ENCODE measurements at places on chromosomes 5 and 9.

DNA sequence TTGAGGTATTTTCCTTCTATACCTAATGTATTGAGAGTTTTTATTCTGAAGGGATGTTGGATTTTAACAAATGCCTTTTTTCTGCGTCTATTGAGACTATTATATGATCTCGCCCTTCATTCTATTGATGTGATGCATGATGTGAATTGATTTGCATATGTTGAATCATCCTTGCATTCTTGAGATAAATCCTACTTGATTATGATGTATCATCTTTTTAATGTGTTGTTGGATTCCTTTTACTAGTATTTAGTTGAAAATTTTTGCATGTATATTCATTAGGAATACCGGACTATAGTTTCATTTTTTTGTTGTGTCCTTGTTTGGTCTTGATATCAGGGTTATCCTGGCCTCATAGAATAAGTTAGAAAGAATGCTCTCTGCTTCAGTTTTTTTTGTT, 169.7 kb downstream of the NPR3 start:
- no peak for DNase-seq

- peak; percentile 17 for DNase-seq
These were observed 61.6 kb downstream of the SETX start for GRCh38 chr9:132293145-132293721.

- no peak for DNase-seq
These were observed 78.8 kb downstream of the GPR21 start for GRCh38 chr9:123112015-123112975.

- no peak for DNase-seq
These were observed 2.2 kb downstream of the PAX5 start for GRCh38 chr9:37031902-37032301.

- DNase-seq: no peak
These were observed 1804.6 kb upstream of the ACO1 start for GRCh38 chr9:30579810-30580209.

DNA sequence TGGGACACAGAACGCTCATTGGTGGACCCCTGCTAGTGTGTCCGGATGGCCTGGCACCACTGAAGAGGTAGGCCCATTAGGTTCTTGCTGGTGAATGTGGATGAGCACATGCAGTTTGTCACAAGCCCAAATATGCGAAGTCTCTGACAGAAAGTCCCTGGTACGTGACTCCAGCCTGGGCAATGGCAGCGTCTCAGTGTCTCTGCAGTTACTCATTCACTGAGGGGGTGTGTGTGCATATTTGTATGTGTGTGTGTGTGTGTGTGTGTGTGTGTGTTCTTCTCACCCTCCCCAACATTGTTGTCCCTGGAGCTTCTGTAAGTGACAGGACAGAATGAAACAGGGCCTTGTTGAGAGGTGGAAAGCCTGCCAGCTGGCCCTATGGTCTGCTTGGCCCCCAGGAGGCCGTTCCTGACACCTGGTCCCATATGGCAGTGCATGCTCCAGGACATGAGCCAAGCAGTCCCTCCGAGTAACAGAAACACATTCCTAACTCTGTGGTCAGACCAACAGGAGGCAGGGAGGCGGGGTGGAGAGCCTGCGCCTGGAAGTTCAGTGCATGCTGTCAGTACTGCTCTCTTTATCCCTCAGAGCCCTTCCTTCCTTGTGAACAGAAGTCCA, 169.9 kb downstream of the SLC28A3 start:
- no peak for DNase-seq

GRCh38 chr5:176747670-176748072, 62.7 kb upstream of the UNC5A start:
- DNase-seq: no peak

GRCh38 chr5:175257128-175257846, 186.7 kb downstream of the DRD1 start:
- no peak for DNase-seq

DNA sequence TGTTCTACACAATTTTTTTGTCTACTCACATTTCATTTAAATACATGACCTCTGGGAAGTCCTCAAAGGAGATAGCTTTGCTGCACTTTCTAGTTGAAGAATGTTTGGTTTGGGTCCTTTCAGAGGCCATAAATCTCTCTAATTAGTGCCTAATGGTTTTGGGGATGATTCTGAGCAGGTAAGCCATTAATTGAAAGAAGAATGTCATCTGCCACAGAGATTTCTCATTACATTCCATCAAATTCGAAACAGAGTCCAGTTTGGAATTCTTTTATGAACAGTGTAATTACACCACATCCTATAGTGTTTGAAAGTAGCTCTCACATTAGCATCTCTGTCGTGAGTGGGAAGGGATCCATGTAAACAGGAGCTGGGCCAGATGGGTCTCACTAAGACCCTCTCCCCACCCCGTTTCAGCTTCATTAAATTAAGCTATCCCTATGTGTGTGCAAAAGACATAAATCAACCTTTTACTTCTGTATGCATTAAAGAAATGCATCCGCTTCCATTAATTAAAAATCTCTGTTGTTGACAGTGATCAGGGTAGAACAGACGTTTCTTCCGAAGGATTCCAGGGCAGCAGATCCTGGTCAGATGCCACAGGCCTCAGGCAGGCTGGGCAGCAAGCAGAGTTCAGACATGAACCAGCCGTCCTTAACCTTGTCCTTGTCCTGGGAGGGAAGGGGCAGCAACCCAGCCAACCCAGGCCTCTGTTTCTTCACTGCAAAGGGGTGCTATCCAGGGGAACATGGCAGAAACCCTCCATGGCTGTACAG, 99.8 kb upstream of the MAP1B start:
- no peak for DNase-seq

GRCh38 chr9:128636556-128637530, 19.8 kb downstream of the DYNC2I2 start:
- no peak for DNase-seq

DNA sequence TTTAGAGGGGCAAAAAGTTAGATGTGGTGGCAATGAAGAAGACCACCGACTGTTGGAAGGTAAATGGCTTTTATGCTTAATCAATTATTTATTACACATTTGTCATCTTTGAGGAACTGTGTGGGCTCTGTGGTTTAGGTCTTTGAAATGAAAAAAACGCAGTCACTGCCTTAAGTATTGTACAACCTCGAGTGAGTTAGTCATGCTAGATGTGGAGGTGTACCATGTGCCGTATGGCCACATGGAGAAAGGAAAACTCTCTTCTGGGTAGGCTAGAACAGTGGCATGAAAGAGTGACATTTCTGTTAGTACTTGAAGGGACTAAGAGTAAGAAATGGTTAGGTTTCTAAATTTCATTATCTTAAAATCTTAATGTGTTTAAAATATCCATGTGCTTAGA, 166.1 kb downstream of the HACD4 start:
- DNase-seq: peak; percentile 2

GRCh38 chr5:97914483-97914882, 731.4 kb upstream of the RIOK2 start:
- no peak for DNase-seq

DNA sequence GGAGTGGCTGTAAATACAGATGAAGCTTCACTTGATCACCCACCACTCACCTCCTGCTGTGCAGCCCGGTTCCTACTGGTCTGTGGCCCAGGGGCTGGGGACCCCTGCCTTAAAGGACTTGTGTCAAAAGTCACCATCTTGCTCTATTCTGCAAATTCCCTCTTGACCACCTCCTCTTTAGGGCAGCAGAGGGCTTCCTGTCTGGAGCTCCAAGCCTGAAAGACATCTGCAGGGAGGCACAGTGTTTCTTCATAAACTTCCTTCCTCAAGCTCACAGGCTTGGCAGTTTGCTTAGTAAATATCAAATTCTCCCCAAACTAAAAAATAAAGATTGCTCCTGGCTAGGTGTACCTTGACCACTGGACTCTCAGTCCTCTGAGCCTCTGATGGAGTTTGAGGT, 104.4 kb downstream of the FRMD3 start:
- DNase-seq: no peak

DNA sequence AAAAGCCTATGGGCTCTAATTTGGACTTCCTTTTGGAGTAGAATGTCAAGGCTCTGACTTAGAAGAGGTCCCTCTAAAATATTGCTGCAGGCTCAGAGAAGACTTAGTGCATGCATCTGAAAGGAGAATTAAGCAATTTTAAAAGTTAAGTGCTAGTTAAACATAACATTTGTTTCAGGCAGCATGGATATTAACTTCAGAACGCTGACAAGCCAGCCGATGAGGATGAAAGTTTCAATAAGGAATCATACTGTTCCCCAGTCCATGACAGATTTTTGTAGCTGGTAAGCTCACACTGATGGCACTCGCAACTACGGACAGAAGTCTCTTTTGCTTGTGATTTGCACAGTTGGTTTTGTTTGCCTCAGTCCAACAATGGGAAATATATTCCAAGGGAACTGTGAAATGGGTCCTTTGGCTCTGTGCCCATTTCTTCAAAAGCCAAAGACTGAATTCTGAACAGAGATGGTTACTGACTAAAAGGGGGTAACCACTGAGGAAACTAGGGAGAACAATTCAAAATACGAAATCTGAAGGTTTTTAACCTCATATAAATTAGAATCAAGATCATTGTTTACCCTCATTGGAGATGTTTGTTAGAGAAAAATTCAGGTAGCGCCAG, 47.6 kb downstream of the DCP2 start:
- DNase-seq: no peak

- no peak for DNase-seq
These were observed 154.7 kb downstream of the FAM114A2 start for GRCh38 chr5:153883854-153884611.

GRCh38 chr9:2874001-2874750, 30.3 kb upstream of the PUM3 start:
- no peak for DNase-seq

- no peak for DNase-seq
These were observed 28.3 kb downstream of the FXN start for GRCh38 chr9:69063839-69064238.

- DNase-seq: no peak
These were observed 1.0 kb downstream of the OR1B1 start for GRCh38 chr9:122656378-122656777.

DNA sequence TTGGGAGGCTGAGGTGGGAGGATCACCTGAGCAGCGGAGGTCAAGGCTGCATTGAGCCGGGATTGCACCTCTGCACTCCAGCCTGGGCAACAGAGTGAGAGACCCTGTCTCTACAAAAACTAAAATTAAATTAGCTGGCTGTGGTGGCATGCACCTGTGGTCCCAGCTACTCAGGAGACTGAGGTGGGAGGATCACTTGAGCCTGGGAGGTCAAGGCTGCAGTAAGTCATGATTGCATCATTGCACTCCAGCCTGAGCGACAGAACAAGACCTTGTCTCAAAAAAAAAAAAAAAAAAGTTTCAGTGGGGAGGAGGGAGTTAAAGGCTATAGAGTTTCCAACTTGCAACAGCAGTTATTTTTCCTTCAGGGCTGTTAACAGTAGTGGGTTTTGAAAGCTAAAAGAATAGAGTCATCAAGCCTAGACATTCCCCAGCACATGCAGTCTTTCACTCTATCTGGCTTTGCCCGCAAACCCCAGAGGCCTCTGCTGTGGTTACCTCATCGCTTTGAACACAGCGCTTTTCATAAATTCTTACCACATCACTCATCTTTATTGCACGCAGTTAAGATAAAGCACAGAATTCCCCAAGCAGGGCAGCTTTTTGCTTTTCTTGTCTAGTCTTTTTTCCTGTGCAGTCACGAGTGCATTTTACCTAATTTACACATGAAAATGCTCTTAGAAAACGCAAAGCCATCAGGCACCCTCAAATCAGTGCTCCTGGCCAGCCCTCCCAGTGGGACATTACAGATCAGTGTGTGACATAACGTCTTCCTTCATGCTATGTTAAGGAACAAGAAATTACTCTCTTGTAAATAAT, 8.7 kb upstream of the SLC2A8 start:
- peak; percentile 92 for DNase-seq

- no peak for DNase-seq
These were observed 1.9 kb upstream of the TMEM171 start for GRCh38 chr5:73118391-73118973.

- no peak for DNase-seq
These were observed 185.8 kb upstream of the NREP start for GRCh38 chr5:111942661-111943401.

- DNase-seq: no peak
These were observed 1312.0 kb upstream of the WWC1 start for GRCh38 chr5:166979307-166979895.

DNA sequence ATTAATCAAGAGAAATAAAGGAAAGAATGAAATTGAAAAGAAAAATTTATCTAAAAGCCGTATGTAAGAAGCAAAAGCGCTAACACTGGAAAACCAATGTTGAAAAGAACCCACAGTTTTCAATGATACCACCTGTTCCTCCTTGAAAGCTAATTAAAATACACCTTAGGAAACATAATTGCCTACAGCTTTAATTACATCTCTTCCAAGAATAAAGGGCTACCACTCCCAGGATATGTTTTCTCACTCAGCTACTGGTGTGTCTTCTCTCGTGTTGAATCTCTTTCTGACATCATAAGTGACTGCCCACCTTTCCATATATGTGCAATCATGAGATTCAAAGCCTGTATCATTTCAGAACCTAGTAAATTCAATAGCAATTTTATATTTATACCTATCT, 880.6 kb upstream of the DMAC1 start:
- DNase-seq: no peak
